ENCODE measurements at places on chromosomes 1 and 21.

DNA sequence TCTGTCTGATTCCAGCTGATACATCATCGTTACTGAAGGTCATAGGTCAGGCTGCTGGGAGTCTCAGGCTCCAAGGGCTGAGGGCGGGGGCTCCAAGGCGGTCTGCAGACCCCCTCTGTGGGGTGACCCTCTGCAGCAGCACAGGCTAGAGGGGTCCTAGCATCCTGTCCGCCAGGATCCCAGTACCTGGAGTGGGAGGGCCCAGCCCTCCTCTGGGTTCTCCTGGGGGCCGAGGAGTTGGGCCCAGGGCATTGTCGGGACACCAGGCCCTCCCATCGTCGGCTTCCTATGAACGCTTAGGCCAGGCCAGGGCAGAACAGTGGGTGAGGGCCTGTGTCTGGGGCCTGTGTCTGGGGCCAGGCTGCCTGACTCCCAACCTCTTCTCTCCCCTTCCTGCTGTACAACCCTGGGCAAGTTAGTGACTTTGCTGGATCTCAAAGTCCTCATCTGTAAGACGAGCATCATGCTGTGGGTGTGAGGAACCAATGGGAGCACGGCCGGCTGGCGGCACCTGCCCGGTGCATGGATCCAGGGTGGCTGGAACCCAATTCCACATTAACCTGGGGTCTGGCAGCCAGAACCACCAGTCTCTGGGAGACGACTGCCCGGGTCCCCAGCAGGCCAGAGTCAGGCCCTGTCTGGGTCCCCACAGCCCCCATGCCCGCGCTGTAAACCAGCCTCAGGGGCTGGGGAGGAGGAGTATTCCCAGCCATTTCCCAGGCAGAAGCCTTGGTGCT is 56.2 kb upstream of the COL18A1 start:
- DNase-seq: no peak

DNA sequence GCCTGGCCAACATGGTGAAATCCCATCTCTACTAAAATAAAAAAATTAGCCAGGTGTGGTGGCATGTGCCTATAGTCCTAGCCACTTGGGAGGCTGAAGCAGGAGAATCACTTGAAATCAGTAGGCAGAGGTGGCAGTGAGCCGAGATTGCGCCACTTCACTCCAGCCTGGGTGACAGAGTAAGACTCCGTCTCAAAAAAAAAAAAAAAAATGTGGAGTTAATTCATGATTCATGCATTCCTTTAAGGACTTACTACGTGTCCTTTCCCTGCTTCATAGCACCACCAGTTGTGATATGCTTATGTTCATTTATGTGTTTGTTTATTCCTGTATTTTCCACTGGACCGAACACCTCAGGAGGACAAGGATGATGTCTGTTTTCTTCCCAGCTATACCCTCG is 12.7 kb upstream of the PRELP start:
- no peak for DNase-seq

- no peak for DNase-seq
Measured at GRCh38 chr1:54624466-54625464, 1.4 kb upstream of the FAM151A start.

DNA sequence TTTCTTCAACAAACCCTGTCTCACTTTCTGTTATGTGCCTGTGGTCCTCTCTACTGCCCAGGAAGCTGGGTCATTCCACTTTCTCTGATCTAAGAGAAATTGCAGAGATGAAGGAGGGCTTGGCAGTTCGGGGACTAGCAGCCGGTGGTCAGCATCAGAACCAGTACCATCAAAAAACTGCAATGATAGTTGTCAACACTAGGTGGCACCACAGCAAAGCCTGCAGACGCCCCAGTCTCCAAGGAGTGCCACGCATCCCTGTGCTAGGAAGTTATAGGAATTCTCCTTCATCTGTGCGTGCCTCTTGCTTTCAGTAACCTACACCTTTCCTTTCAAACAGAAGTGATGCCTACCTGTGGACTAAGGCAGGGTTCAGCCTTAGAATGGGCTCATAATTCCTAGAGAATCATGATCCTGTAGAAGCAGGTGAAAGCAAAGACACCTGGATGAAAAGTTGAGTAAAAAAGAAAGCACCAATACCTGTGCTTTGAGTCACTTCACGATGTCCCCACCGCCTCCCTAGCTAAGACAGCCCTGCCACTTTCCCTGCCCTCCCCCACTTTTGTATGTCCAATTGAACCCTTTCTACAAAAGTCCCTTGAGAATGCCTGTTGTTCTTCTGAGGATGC is 129.2 kb downstream of the ADAMTS1 start:
- no peak for DNase-seq

GRCh38 chr1:208069908-208070307 is 159.0 kb upstream of the CD34 start:
- no peak for DNase-seq

DNA sequence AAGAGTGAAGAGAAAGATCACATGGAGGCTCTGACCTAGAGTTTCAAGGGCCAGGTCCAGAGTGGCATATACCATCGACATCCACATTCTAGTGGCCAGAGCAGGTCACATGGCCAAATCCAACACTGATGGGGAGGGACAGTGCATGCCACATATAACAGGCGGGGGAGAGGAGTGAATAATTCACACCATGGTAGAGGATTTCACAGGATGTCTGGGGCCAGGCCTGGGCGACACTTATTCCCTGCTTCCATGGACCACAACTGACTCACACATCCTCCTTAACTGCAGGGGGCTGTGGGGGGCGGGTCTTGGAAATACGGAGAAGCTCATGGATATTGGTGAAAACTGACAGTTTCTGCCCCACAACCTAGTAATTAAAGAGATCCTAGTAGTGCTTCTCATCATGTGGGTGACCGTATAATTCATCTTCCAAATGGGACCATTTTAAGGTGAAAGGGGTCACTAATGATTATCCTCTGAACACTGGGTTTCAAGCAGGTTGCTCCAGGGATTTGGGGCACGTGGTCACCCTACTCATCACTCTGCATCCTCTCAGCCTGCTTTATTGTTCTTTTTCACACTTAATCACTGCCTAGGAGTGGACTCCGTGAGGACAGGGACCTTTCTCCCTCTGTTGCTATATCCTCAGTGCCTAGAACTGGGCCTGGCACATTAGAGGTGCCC is 44.0 kb downstream of the IGSF21 start:
- no peak for DNase-seq

DNA sequence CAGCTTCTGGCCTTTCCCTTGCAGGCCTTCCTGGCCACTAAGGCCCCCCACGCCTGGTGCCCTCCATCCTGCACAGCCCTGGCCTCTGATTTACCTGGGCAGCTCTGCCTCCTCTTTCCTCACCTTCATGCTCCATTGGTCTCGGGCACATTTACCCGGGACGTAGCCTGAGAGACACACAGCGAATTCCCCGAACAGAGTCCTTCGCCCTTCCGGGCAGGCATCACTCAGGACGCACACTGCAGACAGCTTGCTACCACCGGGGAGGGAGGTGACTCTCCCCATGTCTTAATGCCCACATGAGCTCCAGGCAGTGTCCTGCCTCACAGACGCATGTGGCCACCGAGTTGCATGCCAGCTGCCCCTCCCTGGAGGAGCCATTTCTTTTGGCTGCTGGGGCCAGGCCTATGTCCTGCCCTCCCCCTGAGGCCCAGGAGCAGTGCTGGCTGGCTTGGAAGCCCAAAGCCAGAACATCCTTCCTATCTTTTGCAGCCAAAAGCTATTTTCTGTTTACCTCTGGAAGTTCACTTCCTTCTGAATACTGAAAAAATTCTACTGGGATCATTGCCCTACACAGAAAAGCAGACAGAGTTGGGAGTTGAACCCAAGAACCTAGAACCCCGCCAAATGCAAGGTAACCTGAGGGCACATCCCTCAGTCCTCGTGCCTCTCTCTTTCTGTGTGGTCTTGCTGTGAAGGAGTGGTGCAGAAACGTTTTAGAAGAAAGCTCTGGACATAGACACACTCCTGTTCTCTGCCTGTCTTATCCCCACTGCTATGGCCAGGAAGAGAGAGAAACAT is 209.5 kb downstream of the TOMM20 start:
- DNase-seq: no peak

DNA sequence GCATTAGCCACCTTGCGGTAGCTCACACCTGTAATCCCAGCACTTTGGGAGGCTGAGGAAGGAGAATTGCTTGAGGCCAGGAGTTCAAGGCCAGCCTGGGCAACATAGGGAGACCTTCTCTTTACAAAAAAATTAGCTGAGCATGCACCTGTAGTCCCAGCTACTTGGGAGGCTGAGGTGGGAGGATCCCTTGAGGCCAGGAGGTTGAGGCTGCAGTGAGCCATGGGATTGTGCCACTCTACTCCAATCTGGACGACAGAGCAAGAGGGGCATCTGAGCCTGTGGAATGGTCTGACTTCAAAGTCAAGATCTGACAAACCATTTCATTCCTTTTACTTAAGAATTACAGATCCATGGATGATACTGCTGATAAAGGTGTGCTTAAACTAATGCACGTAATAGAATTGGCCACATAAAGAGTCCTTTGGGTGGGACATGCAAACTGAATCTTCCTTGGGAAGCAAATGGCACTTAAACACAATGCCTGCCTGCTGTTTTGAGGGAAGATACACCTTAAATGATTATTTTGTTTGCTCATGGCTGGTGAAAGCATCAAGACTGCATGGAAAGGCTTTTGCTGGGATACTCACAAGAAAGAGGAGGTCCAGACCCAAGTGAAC is 2.5 kb upstream of the TMEM201 start:
- DNase-seq: no peak

GRCh38 chr1:27100335-27101053 is 54.4 kb downstream of the SLC9A1 start:
- no peak for DNase-seq

GRCh38 chr1:20169932-20170331 is 16.0 kb upstream of the UBXN10 start:
- DNase-seq: no peak

- DNase-seq: no peak
Measured at GRCh38 chr1:245968775-245969174, 538.3 kb downstream of the SMYD3 start.

DNA sequence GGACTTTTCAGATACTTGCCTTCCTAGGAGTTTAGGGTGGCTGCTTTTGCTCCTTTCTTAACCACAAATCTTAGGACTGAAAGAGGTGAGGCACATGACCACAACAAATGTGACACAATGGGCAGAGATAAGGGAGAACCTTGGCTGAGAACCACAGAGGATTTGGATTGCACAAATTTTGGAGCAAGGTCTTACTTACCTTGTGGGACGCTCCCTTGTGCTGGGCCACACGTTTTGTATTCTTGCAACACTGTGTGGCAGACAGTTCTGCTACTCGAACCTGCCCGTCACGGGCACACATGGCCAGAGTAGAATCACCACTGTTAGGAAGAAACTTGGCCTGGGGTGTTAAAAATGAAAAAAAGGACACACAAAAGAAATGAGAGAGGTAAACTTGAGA is 23.9 kb downstream of the DCAF8 start:
- DNase-seq: no peak

DNA sequence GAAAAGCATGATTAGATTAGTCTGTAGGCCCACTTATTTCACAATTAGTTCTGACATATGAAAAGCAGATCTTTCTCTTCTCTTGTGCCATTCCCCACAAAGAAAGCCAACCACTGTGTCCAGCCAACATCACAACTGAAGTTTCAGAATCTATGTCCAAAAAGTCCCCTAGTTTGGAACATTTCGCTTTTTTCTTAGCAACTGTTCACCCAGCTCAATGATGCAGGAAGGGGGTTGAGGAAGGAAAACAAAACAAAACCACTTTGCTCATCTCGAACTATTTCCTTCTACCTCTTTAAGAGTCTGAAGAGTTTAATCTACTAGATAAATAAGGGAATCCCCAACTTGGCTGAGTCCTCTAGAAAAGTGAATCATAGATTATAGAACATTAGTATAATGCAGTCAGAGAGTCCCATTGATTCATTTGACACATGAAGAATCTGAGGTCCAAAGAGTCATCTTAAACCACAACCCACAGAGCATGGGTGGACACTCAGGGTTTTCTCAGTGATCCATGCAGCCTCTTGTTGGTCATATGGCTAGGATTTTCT is 159.3 kb upstream of the SGIP1 start:
- no peak for DNase-seq

DNA sequence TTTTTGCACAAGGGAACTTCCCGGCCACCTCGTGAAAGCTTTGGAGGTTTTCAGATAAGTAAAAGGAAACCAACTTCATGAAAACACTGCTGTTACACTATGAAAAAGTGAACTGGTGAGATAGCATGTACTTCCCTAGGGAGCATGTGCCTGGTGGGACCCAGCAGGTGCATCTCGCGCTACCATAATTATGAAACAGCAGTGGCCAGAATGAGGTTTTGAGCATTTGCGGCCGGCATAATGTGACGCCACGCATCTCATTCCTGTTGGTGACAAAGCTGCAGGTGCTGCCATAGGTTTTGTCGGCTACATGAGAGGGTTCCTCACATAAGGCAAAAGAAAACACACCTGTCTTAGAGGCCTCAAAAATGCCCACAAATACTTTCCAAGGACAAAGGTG is 1.7 kb downstream of the KRTAP10-3 start:
- no peak for DNase-seq

- no peak for DNase-seq
Measured at GRCh38 chr1:97581614-97582051, 339.2 kb downstream of the DPYD start.

GRCh38 chr1:96233422-96233821 is 488.2 kb upstream of the PTBP2 start:
- no peak for DNase-seq

DNA sequence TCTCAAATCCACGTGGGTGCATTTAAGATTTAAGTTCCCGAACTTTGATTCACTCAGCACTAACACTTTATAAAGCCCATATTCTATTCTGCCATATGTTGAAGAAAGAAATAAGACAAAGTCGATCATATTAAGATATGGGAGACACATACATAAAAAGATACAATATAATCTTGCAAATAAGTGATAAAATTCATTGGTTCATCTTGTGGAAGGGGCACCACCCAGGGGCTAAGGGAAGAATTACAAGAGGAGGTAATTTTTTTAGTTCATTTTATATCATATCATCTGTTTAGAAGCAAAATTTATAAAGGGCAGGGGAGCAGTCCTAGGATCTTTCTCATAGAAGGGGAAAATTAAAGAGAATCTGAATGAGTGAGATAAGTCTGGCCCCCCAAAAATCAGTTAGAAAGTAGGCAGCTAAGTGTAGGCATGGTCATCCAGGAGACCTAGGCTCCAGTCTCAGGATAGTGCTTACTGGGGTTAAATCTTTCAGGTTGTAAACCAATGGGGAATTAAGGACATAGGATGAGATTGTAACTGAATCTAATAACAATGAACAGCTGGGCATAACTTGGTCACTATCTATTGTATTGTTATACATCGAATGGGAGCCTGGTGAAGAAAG is 124.2 kb upstream of the L1TD1 start:
- no peak for DNase-seq

GRCh38 chr1:215923129-215923824 is 356.2 kb downstream of the KCTD3 start:
- no peak for DNase-seq
